ENCODE measurements at places on chromosomes 1 and 21.

DNA sequence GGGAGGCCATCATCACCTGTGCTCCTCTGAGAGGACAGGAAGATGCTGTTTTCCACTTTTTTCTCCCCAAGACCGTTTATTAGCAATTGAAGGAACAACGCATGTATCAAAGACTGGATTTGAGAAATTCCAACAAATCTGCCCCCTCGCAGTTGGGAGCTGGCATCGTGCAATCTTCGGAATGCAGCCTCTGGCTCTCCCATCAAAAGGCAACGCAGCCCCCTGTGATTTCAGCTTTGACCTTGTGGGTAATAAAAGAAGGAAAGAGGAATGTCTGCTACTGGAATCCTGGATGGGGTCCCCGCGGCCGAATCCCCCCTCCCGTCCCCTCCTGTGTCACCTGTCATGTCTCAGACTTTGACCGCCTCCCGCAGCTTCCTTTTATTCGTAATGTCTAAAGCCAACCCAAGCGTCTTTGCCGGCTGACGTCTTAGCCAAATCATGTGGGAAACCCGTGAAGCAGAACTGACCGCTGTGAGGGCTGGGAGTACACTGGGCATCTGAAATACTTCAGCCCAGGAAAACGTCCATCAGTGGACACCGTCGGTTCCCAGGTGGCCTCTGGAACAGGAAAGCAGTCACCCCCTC is 101.5 kb downstream of the WDR4 start:
- DNase-seq: no peak

DNA sequence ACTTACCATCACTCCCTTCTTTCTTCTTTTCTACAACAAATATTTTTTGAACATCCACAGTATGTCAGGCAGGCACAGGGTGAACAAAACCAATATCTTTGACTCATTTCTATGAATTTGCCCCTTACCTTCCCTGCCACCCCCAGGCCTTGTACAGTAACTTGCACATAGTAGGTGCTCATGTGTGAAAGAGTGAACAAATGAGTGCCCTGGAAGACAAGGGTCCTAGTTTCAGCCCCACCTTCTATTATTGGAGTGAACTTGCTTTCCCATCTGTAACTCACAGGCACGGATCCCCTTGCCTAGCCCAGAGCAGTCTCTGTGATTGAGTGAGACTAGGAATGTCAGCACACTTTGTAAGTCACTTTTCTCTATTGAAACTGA is 12.8 kb downstream of the ZDHHC18 start:
- DNase-seq: no peak

GRCh38 chr1:197339106-197340060 is 71.3 kb downstream of the CRB1 start:
- no peak for DNase-seq

- DNase-seq: no peak
Observed at GRCh38 chr1:36855699-36856494, 178.4 kb downstream of the GRIK3 start.

DNA sequence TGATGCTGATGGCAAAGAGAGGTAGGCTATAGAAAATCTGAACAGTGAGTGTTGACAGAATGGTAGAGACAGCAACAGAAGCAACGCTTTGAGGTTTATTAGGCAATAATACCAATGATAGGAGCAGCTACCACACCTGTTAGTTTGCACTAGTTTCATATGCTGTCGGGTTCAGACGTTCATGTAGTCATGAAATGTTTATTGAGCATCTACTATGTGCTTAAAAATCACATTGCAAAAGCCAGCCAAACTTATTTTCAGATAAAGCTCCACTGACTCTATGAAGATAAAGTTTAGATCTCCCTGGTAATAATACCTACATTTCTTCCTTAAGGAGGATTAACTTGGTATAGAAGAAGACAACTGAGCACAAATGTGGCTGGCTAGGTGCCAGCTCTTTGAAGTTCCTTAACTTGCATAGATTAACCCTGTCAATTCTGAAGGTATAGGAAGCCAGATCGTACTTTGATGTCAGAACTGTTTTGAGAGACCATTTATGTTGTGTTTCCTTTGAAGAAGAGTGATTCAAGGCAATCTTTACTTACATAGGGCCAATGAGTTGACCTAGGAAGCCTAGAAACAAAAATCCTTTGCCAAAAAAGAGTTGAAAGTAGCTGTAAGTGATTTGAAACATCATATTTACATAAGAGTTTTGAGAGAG is 71.5 kb downstream of the DISP1 start:
- DNase-seq: no peak

GRCh38 chr1:204383163-204383904 is 23.6 kb upstream of the PLEKHA6 start:
- DNase-seq: no peak

Measured in activated CD4-positive, alpha-beta T cell treated with anti-CD3 and anti-CD28 coated beads, Interleukin-2, Interleukin-4, amounts not matched to agents 100 ng/mL and 50 ng/mL, durations not matched to agents 16 hours and 8 hours (primary cell).